Stimulated activated effector memory CD8-positive, alpha-beta T cell treated with anti-CD3 and anti-CD28 coated beads, Interleukin-12 subunit alpha, Interleukin-12 subunit beta, amount 100 ng/mL, for 72 hours (primary cell): ENCODE measurements at places on chromosomes 7 and 10.

DNA sequence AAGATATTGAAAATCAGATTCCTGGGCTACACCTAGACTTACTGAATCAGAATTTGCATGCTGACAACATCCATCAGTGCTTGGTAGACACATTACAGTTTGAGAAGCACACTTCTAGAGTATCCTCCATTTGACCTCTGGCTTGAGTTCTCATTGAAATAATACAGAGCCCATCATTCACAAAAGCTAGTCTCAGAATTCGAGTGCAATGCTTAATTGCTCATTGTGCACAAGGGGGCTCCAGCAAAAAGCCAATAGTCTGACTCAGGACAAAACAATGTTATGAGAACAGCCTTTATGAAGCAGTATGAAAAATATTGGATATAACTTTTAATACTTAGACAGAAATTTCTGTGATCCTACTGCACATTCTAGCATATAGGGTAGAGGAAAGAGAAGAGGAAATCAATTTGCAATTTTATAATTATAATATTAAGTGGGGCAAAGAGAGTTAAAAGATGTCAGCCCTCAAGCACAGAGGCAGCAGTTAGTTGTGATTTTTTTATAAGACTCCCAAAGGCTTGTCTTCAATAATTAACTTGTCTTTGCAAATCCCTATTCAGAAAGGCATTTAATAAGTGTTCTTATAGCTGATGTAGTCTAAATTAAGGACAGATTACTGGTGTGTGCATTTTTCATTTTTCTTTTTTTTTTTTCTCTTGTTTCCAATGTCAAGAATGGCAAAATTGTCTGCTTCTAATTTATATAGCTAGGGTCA, 105.8 kb upstream of the ANK3 start:
- DNase-seq: no peak

- DNase-seq: no peak
Observed at GRCh38 chr10:88608780-88609179, 22.2 kb downstream of the LIPJ start.

DNA sequence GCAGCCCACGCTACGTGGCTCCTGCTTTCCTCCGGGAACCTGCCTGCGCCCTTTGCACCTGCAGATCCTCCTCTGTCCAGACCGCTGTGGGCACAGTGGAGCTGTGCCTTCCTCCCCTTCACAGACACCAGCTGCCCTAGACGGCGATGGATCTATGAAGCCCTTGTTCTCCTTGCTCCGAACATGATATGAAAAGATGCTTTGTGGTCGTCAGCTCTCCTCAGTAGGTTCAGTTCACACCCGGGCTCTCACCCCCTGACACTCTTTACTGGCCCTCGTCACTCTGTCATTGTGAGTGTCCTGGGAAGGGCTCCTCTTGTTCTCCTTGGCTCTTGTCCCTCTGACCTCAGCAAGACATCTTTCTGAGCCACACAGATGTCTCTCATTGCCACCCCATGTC, 4.2 kb downstream of the ZNF488 start:
- DNase-seq: no peak

GRCh38 chr7:117836-118614, 74.3 kb upstream of the FAM20C start:
- DNase-seq: no peak

DNA sequence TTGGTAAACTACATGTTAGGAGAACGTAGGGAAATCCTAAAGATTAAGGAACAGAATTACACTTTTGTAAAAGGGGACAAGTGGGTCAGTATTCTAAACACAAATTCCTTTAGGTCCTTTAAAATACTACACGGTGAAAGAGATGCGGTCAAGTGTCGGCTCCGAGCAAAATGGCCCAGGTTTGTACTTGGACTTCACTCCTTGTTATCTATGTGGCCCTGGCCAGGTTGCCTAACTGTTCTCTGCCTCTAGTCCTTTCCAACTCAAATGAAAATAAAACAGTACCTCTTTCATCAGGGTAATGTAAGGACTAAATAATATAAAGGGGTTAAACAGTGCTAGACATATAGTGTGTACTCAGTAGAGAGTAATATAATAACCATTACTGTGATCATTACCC, 344.8 kb downstream of the PARD3 start:
- DNase-seq: no peak

DNA sequence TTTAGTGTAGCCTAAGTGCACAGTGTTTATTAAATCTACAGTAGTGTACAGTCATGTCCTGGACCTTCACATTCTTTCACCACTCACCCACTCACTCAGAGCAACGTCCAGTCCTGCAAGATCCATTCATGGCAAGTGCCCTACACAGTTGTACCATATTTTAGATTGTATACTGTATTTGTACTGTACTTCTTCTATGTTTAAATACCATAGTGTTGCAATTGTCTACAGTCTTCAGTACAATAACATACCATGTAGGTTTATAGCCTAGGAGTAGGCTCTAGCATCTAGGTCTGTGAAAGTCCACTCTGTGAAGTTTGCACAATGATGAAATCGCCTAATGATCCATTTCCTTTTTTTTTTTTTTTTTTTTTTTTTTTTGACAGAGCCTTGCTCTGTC, 12.0 kb downstream of the EEPD1 start:
- no peak for DNase-seq

DNA sequence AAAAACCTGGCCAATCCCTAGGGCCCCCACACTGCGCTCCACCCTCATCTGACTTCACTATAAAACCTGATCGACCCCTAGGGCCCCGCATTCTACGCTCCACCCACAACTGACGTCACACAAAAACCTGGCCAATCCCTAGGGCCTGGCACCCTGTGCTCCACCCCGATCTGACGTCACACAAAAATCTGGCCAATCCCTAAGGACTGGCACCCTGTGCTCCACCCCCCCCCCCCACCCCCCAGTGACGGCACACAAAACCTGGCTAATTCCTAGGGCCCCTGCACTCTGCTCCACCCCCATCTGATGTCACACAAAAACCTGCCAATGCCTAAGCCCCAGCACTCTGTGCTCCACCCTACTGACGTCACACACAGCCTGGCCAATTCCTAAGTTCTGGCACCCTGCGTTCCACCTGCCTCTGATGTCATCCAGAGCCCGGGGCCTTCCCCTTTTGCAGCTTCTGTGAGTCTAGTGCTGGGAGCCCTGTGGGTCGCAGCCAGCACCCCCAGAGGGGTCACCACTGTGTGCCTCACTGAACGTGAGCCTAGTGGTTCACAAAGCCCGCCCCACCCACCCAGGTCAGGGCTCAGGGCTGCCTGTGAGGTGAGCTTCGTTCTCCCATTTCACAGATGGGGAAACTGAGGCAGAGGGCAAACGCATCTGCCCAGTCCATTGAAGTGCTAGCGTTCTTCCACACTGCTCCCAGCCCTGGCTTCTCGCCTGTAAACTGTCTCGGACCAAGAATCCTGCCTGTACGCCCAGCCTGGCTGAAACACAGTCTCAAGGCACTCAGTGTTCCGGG, 40.6 kb downstream of the MICALL2 start:
- DNase-seq: no peak

- DNase-seq: no peak
Observed at GRCh38 chr7:132768099-132768498, 191.8 kb upstream of the PLXNA4 start.

GRCh38 chr10:91939653-91940052, 16.1 kb downstream of the BTAF1 start:
- DNase-seq: no peak

DNA sequence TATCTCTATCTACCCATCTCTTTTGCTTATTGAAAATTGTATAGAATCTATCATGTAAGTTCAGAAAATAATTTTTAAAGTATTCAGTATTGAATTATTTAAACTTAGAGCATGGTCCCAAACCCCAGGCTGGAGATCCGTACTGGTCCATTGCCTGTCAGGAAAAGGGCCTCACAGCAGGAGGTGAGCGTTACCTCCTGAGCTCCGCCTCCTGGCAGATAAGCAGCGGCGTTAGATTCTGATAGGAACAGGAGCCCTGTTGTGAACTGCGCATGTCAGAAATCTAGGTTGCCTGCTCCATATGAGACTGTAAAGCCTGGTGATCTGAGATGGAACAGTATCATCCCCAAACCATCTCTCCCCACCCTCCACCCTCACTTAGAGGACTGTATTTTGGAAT, 266.0 kb upstream of the CNTNAP2 start:
- DNase-seq: no peak

DNA sequence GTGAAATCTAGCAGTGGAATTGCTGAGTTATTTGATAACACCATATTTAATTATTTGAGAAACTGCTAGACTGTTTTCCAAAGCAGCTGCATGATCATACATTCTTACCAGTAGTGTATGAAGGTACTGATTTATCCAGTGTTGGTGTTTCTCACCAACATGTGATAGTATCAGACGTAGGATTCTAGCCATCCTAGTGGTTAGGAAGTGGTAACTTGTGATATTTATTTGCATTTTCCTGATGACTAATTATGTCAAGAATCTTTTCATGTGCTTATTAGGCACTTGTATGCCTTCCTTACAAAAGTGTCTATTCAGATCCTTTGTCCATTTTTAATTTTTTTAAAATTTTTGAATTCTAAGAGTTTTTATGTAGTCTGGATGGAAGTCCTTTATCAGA, 54.2 kb upstream of the PLXDC2 start:
- DNase-seq: no peak

- DNase-seq: no peak
Observed at GRCh38 chr10:71294091-71294561, 24.9 kb upstream of the SLC29A3 start.

DNA sequence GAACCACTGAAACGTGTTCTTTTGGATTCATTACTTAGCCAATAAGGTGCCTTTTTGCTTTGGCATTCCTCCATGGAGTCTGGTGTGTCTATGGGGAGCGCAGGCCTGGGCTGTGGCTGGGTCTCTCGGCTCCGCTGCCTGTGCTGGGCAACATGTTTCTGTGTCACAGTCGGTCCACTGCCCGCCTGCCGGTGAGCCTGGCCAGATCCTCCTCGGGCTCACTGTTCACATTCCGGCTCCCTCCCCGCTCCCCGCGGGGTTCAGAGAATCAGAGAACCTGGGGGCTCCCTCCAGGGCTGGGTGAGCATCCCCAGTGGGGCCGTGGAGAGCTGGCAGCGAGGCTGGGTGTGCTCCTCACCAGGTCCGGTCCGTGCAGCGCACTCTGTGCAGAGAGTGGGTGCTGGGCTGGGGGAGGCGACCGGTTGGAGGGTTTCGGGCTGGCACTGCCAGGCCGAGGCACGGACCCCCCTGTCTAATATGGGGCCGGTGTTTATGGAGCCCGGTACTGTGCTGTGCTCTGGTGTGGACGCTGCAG, 70.4 kb downstream of the INPP5A start:
- DNase-seq: no peak

DNA sequence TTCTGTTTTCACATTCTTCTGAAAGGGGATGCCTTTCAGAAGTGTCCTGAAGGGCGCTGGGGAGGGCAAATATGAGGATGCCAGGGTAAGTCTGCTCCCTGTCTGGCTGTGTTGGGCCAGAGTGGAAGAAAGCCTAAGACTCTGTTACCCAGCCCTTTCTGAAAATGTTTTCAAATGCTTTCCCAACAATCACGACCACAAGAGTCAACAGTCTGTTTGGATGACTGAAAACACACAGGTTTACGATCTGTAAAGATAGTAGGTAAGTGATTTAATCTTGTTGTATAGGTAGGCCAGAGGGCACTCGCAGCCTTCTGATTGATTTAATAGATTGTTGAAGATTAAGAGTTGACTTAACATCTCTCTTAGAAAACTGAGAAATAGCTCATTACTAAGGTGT, 13.2 kb downstream of the SGPL1 start:
- DNase-seq: no peak

DNA sequence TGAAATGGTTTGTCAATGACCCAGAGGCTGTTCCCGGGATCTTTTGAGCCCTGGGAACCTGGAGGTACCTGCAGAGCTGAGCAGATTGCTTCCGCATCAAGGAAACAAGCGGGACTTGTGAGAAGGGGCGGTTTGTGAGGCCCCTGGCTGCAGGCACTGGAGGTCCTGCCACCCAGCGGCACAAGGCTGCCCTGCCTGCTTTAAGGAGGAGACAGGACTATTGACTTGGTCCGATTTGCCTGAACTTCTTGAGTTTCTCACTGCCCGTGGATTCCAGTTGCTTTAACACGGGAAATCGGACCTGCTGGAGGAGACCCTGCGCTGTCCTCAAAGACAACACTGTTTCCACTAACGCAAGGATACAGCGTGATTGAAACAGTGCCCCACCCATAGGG, 130.1 kb downstream of the DNAJB6 start:
- DNase-seq: no peak

DNA sequence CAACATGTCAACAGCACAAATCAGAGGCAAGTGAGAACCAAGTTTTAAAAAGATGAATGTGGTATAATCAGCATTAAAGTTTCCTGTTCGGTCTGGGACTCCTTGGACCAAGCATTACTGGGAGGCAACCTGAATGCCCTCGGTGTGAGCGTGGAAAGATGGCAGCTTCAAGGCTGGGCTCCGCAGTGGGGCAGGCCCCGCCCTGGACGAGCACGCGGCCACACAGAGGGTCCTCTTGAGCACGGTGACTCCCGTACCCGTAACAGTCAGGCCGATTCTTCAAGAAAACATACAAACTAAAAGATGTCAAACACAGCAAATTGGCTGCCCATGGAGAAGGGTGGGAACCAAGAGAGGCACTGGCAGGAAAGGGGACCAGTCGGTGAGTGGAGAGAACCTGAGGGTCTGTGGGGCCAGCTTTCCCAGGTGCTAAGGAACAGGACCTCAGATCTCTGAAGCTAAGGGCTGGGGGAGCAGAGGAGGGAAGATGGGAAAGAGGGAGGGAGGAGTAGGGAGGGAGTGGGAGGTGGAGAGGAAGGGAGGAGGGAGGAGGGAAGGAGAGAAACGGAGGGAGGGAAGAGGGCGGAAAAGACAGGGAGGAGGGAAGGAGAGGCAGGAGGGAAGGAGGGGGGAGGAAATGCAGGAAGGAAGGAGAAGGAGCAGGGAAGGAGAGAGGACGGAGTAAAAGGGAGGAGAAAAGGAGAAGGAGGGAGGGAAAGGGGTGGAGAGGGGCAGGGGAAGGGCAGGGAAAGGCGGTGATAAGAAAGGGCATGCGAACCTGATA, 71.2 kb upstream of the FAM20C start:
- no peak for DNase-seq

GRCh38 chr10:62916141-62916603, 100.0 kb upstream of the EGR2 start:
- DNase-seq: no peak

DNA sequence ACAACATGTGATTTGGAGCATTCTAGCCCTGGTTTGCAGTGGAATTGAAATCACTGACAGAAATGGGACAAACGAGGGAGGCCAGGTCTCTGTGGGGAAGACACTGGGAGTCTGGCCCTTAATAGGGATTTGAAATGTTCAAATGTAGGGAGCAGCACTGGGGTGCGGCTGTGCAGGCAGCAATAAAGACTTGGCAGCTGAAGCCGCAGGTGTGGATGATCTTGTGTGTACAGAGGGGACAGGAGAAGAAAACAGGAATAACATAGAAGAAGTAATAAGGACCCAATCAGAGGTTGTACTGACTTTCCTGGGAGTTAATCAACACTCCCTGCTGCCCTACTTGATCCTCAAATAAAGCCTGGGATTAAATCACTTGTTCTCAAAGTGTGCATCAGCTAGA, 127.6 kb upstream of the PTN start:
- no peak for DNase-seq
